Activated CD4-positive, alpha-beta memory T cell treated with anti-CD3 and anti-CD28 coated beads for 36 hours (primary cell): ENCODE measurements at places on chromosomes 5 and 9. TPM values are rescaled to one million over a fixed set of nuclear protein-coding genes. Genes with fewer than 3 reads are reported as not detected.

Gene FAM221B
- total RNA-seq, result not detected

Gene NR6A1
- 0.61 TPM for total RNA-seq

Gene THBS4
- total RNA-seq, result 2.2 TPM

Gene C9orf152
- not detected for total RNA-seq

Gene PRDM9
- total RNA-seq, result not detected

Gene IQGAP2
- 93.0 TPM for total RNA-seq

Gene LHX6
- total RNA-seq, result not detected

Gene WDR31
- total RNA-seq, result 2.4 TPM

Gene ZDHHC12
- total RNA-seq, result 65.8 TPM

Gene AP3S1
- total RNA-seq, result 85.7 TPM

DNA sequence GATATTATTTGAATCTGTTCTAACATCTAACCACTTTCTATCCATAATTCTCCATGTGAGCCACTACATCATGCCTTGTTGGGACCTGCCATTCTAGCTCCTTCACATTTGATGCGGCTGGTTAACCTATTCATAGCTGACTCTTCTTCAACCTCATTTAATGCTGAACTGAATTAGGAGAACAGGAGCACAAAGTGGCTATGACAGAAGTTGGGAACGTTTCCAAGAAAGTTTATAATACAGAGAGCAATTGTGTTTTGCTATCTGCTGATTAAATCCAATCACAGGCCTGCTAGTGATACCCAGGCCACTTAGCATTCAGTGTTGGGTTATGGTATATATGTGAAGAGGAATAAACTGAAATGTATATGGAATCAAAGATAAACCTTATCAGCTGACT, 440.3 kb downstream of the PTPRD start:
- no peak for DNase-seq

GRCh38 chr5:87097664-87098063, 170.0 kb upstream of the RASA1 start:
- no peak for DNase-seq

DNA sequence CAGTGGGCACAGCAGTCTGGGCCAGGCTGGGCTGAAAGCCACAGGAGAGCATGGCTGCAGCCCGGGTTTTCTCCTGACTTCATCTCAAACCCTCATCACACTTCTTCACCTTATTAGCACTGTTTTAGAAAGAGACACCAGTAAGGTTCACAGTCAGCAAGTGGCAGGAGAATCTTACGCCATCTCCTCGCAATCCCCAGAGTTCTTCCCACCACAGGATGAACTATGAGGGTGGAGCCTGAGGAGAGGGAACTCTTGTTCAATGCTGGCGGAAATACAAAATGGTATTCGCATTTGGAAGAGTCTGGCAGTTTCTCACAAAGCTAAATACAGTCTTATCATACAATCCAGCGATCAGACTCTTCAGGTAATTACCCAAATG, 14.7 kb downstream of the BICD2 start:
- DNase-seq, result no peak

- DNase-seq, result peak; percentile 61
Observed at GRCh38 chr5:76855961-76856360, 6.1 kb downstream of the S100Z start.

DNA sequence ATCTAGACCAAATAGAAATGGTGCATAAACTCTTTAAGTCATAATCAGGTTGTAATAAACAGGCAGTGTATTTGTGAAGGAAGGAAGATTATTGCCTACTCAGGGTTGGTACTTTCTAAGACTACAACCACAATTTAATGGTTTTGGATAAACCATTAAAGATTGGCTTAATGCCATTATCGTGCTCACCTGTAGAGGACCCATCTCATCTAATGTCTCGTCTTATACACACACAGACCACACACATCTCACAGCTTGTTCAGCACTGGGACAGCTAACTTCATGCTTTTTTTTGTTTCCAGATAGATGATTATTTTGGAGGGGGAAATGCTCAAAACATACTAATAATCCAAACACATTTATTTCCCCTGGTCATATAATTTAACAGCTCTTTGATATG, 175.7 kb upstream of the SLC12A2 start:
- DNase-seq, result no peak

- no peak for DNase-seq
Observed at GRCh38 chr5:8381972-8382371, 513.0 kb downstream of the MTRR start.

GRCh38 chr5:60810438-60811085, 33.5 kb downstream of the ELOVL7 start:
- DNase-seq, result no peak

DNA sequence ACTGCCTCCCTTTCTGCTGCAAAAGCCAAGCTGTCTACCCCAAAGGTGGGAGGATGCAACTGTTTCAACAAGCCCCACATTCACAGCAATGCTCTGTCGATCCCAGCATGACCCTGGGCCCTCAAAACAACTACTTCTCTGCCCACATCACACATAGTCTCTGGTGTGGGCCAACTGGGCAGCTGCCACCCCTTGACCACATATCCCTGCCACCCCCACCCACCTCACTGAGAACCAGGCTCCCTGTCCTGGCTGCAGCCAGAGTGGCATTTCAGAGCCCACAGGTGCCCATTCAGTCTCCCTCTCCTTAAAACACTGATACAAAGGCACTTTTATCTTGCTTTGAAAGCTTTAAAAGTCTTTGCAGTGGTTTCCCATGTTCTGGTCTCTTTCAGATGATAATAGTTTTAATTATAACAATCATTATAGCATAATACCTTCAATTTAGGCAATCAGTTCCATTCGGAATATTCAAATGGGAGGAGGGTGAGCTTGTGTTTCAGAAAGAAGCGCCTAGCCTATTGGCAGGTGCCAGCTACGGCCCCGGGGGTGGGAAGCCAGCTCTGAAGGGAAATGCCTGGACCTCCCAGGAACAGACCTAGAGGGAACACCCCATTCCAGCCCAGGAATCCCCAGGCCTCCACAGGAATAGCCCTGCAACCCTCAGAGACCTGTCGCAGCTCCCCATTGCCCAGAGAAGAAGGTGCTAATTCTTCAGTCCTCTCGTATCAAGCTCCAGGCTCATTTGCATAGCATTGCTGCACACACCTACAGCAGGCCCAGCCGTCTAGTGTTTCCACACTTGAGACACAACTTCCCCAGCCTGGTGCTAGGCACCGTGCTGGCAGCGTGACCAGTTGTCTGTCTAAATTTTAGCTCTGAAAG, 90.8 kb downstream of the C5orf15 start:
- no peak for DNase-seq

- no peak for DNase-seq
Observed at GRCh38 chr9:123287639-123288038, 19.3 kb upstream of the STRBP start.

GRCh38 chr5:133582971-133583370, 29.4 kb downstream of the FSTL4 start:
- no peak for DNase-seq

- no peak for DNase-seq
Observed at GRCh38 chr5:35230038-35230611, at the start of gene PRLR. TSS of gene PRLR (minus strand) at chr5:35230487. CDS start at chr5:35089620, 140,867 bp downstream.

GRCh38 chr9:72743836-72744235, 209.0 kb downstream of the ALDH1A1 start:
- no peak for DNase-seq

- DNase-seq, result no peak
Observed at GRCh38 chr5:67879620-67880510, 335.7 kb upstream of the PIK3R1 start.

- DNase-seq, result no peak
Observed at GRCh38 chr5:138032028-138032571, 779 bp downstream of the FAM13B start.

DNA sequence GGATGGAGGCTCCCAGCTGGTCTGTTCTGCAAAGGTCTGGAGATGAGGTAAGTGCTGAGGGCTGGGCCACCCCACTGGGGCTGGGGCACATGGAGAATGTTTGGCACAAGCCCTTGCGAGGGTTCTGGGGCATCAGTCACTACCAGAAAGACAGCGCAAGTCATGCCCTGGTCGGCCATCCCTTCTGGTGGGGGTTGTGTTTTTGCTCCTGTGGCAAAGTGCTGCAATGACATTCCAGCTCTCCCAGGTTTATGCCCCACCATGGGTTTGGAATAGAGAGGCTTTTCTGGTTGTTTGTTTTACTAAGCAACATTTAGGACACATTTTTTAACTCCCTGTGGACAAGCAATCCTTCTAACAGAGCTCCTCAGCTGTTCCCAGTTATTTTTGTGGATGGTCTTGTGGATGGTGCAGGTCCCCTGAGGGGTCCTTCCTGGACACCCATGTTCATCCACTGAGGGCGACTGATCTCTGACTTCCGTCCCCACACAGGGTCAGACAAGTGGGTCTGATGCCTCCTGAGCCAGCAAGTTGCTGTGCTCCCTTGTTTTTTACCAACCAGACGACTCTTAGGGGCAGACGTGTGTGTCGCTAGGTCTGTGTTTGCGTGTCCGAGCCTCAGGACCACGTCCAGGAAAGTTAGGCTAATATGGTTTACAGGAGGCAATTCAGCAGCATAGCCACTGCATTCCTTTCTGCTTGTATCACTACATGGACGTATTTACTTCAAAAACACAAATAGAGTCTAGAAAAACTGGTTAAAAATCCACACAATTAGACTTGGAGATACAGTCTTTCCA, 64.9 kb upstream of the ECM2 start:
- DNase-seq, result no peak

GRCh38 chr9:68808338-68808890, 103.4 kb downstream of the PIP5K1B start:
- DNase-seq, result no peak

DNA sequence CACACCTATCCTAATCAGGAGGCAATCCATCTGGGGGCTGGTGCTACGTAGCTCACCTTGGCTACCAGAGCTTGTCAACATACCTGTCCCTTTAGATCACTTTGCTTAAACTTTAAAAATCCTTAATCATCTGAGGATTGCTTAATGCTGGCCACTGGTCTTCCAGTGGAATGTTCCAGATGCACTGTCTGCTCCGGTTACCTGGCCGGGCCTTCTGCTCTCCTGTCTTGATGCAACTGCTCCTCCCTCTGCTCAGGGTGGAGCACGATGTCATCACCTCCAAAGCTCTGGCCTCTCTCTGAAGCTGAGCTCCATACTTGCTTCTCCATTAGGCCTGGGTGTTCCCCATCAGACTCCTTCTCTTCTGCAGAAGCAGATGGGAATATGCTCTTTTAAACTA, 106.5 kb upstream of the OTULINL start:
- no peak for DNase-seq
